ENCODE measurements at places on chromosomes 4 and X.
A peak's percentile ranks its signal among the peaks of the same experiment; 100 is the strongest.

GRCh38 chr4:86791126-86791525 is 58.1 kb downstream of the SLC10A6 start:
- DNase-seq = no peak

GRCh38 chr4:32775049-32775448 is 2054.9 kb downstream of the PCDH7 start:
- no peak for DNase-seq

- DNase-seq = no peak
These were observed 1084.4 kb upstream of the SLIT2 start for GRCh38 chr4:19167311-19167710.

- no peak for DNase-seq
These were observed 39.0 kb upstream of the ZNF518B start for GRCh38 chr4:10496200-10496599.

DNA sequence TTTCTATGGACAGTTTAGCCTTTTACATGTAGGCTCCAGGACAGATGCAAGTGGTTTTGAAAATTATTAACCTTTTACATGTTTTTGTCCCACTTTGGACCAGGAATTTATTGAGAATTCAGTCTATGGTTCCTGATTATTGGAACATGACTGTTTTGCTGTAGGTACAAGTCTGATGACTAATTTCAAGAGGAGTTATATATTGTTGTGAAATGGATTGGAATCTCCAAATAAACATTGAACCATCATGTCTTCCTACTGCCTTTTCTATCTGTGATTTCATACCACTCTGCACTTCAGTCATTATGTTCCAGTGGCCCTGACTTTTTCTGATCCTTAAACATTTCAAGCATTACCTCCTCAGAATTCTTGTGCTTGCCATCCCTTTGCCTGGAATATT is 35.9 kb downstream of the TBC1D19 start:
- DNase-seq = no peak

DNA sequence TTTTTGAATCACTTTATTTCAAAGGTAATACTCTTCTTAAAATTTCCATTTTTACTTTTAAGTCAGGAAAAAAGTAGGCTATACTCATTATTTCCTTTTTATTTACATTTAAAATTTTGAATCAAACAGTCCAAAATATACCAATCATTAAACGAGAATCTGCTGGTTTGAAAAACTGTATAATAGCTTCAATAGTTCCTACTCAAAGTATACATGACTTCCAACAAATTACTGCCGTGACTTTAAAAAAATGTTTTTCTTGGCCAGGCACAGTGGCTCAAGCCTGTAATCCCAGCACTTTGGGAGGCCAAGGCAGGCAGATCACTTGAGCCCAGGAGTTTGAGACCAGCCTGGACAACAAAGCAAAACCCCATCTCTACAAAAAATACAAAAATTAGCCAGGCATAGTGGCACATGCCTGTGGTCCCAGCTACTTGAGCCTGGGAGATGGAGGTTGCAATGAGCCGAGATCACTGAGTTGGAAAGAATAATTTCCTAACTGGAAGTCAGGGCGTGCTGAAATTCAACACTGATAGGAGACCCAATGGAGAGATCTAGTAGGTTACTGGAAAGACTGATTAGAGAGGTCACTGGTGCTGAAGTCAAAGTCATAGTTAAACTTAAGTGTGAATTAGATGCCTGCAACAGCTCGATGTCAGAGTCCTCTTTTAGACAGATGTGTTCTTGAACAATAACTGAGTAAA is 9.0 kb downstream of the KLHL8 start:
- DNase-seq = no peak

- DNase-seq = no peak
These were observed 417.2 kb downstream of the TRAM1L1 start for GRCh38 chr4:116668190-116668589.

- no peak for DNase-seq
These were observed 63.4 kb downstream of the DCUN1D4 start for GRCh38 chr4:51906167-51906958.

GRCh38 chrX:111831343-111831742 is 44.6 kb upstream of the TRPC5OS start:
- no peak for DNase-seq

- peak; percentile 9 for DNase-seq
These were observed 626 bp downstream of the TBC1D1 start for GRCh38 chr4:37891260-37892159.

- no peak for DNase-seq
These were observed 1.9 kb upstream of the SMARCA1 start for GRCh38 chrX:129525162-129525561.
